IPS DF 6.9 (cell line): ENCODE measurements at places on chromosomes 3 and 15.
A peak's percentile ranks its signal among the peaks of the same experiment; 100 is the strongest.

- DNase-seq: no peak
- no peaks in the 10 kb centered on the region for H3K36me3 ChIP-seq
- no peaks in the 10 kb centered on the region for H3K27me3 ChIP-seq
- no peak overlapping the region for H3K27ac ChIP-seq
- no peak overlapping the region for H3K4me3 ChIP-seq
- H3K4me1 ChIP-seq: no peaks in the 10 kb centered on the region
Observed at GRCh38 chr15:59703979-59704796, 15.1 kb upstream of the BNIP2 start.

- peaks cover 10% of the 10 kb centered on the region for H3K4me1 ChIP-seq
Observed at GRCh38 chr3:138949002-138949418, 2.0 kb downstream of the FOXL2NB start.

DNA sequence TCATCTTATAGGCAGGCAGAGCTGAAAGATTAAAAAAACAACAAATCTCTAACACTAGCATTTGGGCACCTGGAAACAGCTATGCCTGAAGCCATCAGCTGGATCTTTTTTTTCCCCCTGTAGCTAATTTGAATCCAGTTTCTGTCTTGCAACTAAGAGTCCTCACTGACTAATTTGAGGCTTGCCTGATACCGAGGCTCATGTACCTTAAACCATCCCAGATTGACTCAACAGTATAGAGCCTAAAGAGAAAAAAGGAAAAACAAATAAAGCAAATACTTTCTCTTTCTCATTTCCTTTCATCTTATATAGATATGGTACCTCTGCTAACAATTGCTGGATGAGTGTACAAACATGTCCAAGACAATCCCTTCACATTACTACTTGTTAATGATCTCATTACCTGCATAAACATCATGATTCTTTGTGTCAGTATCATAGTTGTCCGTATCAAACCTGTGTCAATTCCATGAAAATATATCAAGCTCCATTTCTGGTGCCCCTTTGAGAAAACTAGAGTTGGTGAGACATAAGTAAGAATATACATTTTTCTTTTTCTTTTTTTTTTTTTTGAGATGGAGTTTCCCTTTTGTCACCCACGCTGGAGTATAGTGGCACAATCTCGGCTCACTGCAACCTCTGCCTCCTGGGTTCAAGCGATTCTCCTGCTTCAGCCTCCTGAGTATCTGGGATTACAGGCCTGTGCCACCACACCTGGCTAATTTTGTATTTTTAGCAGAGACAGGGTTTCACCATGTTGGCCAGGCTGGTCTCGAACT is 43.1 kb downstream of the BHLHE40 start:
- H3K4me3 ChIP-seq: no peak overlapping the region
- H3K27me3 ChIP-seq: no peaks in the 10 kb centered on the region
- no peak for DNase-seq

DNA sequence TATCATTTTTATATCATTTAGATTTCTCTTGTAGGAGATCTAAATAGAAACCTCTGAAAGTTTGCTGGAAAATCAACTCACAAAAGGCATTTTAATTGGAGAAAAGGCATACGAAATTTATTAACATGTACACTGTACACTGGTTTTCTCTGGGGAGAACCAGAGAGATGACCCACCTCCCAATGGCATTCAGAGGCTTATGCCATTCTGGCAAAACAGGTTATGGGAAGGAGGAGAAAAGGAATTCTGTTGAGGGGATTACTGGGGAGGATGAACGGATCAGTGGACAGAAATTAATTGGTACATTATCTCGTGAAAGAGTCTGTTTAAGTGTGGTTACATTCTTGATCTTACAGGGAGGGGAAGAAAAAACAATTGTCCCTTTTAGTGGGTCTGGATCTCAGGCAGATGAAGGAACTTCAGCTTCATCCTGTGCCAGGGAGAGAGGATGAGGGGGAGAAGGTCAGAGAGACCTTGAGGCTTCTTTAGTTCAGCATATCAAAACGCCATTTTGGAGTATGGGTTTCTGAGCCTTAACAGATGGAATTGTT is 16.5 kb downstream of the RAB11A start:
- H3K36me3 ChIP-seq: no peaks in the 10 kb centered on the region

GRCh38 chr3:180961087-180961486 is 28.4 kb downstream of the DNAJC19 start:
- H3K4me1 ChIP-seq: no peaks in the 10 kb centered on the region
- no peak overlapping the region for H3K27ac ChIP-seq
- H3K36me3 ChIP-seq: peaks cover 2% of the 10 kb centered on the region; the same call in 1 of the 2 replicates
- H3K27me3 ChIP-seq: no peaks in the 10 kb centered on the region

GRCh38 chr3:179710079-179710478 is 57.2 kb downstream of the USP13 start:
- no peak for DNase-seq
- no peaks in the 10 kb centered on the region for H3K27me3 ChIP-seq
- no peak overlapping the region for H3K27ac ChIP-seq
- H3K36me3 ChIP-seq: no peaks in the 10 kb centered on the region

GRCh38 chr15:34147371-34148140 is 45.7 kb downstream of the PGBD4 start:
- no peaks in the 10 kb centered on the region for H3K4me1 ChIP-seq
- no peak overlapping the region for H3K27ac ChIP-seq
- H3K27me3 ChIP-seq: no peaks in the 10 kb centered on the region
- no peak overlapping the region for H3K4me3 ChIP-seq
- no peaks in the 10 kb centered on the region for H3K36me3 ChIP-seq
- no peak for DNase-seq

GRCh38 chr15:55589287-55589686 is 1.1 kb upstream of the PYGO1 start:
- H3K27ac ChIP-seq: no peak overlapping the region
- H3K4me1 ChIP-seq: no peaks in the 10 kb centered on the region
- H3K27me3 ChIP-seq: peaks cover 27% of the 10 kb centered on the region
- H3K4me3 ChIP-seq: no peak overlapping the region
- no peak for DNase-seq
- H3K36me3 ChIP-seq: no peaks in the 10 kb centered on the region

DNA sequence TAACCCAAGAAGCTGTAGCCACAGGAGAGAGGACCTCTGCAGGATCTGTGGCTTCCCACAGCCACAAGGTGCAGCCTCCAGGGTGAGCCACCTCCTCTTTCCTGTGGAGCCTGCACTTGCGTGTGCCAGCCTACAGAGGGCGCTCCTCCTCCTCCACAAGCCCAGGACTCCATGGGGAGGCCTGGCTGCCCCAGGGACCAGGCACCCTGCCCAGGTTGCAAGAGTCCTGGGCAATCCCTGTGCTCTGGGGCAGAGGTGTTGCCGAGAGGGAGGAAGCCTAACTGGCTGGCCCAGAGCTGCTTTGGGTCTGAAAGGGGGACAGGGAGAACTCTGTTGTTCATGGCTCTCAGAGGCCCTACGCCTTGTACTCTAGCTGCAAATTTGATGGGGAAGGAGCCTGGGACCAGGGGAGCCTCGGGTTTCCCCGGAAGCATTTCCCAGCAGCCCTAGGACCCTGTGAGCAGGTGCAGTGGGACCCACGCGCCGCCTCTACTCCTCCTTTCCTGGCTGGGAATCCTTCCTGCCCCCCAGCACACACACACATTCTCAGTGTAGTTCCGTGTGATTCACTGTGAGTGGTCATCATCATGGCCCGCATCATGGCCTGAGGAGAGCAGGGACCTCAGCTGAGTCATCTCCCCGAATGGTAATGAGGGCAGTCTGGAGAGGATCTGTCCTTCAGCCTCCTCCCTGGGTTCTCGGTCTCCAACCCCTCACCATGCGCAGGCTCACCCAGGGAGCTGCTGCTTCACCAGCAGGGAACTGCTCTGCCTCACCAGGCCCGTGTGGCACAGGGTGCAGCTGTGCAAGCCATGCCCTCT is 24.3 kb downstream of the TBC1D21 start:
- H3K4me3 ChIP-seq: no peak overlapping the region
- no peaks in the 10 kb centered on the region for H3K36me3 ChIP-seq
- DNase-seq: peak; percentile 52
- H3K27ac ChIP-seq: no peak overlapping the region
- no peaks in the 10 kb centered on the region for H3K4me1 ChIP-seq

DNA sequence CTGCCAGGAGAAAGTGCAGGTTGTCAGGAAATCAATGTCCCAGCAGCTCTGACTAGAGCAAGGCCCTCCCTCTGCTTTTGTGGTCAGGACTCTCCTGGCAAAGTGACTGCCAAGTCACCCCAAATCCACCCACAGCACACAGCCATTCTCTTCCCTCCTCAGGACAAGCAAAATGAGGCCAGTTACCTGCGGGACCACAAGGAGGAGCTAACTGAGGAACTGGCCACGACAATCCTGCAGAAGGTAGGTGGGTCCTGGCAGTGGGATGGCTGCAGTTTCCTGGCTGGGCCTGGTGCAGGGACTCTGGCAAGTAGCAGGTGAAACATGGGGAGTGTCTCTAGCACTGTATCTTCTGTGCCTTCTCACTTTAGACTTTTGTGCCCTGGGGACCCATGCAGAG is 142.5 kb upstream of the EIF1B start:
- H3K27me3 ChIP-seq: no peaks in the 10 kb centered on the region
- H3K27ac ChIP-seq: no peak overlapping the region
- no peak overlapping the region for H3K4me3 ChIP-seq
- no peaks in the 10 kb centered on the region for H3K36me3 ChIP-seq
- DNase-seq: peak; percentile 27
- no peaks in the 10 kb centered on the region for H3K4me1 ChIP-seq

- peaks cover 2% of the 10 kb centered on the region; the same call in 1 of the 2 replicates for H3K4me1 ChIP-seq
- peak overlapping the region; percentile 7; the same call in 1 of the 2 replicates for H3K4me3 ChIP-seq
- no peak overlapping the region for H3K27ac ChIP-seq
- no peaks in the 10 kb centered on the region for H3K36me3 ChIP-seq
- peaks cover 12% of the 10 kb centered on the region for H3K27me3 ChIP-seq
Observed at GRCh38 chr15:80780416-80781221, 1.4 kb downstream of the CEMIP start.

DNA sequence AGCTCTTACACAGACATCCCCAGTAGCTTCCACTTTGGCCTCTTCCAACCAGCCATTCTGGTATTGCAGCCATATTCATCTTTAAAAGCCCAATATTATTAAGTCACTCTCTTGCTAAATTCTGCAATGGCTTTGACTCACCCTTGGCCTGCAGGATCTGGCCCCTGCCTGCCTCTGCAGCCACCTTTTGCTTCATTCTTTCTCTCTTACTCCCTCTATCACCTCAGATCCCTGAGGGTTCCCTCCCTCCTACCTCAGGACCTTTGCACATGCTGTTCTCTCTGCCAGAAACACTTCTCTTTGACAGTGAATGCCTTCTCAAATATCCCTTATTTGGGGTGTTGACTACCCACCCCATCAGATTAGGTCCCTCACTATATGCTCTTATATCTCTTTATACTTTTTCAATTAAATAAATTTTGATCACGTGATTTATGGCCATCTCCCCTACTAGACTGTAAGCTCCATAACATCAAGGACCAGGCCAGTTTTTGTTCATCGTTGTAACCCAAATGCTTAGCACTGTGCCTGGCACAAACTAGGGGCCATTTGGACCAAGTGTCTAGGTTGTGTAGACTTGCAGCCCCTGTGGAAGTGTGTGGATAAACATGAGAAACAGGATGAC is 32.3 kb upstream of the UBE2Q2 start:
- no peaks in the 10 kb centered on the region for H3K4me1 ChIP-seq
- H3K27me3 ChIP-seq: no peaks in the 10 kb centered on the region; the same call in 1 of the 2 replicates
- no peaks in the 10 kb centered on the region for H3K36me3 ChIP-seq
- no peak overlapping the region for H3K4me3 ChIP-seq
- H3K27ac ChIP-seq: no peak overlapping the region
- no peak for DNase-seq

GRCh38 chr3:12194669-12195161 is 36.0 kb upstream of the TIMP4 start:
- H3K4me1 ChIP-seq: no peaks in the 10 kb centered on the region
- no peak overlapping the region for H3K27ac ChIP-seq
- H3K4me3 ChIP-seq: no peak overlapping the region; the same call in 1 of the 2 replicates
- no peaks in the 10 kb centered on the region for H3K36me3 ChIP-seq
- DNase-seq: no peak

GRCh38 chr15:101349047-101349951 is 54.3 kb upstream of the SNRPA1 start:
- no peak overlapping the region for H3K4me3 ChIP-seq
- no peaks in the 10 kb centered on the region for H3K36me3 ChIP-seq
- no peaks in the 10 kb centered on the region for H3K4me1 ChIP-seq
- no peak for DNase-seq

DNA sequence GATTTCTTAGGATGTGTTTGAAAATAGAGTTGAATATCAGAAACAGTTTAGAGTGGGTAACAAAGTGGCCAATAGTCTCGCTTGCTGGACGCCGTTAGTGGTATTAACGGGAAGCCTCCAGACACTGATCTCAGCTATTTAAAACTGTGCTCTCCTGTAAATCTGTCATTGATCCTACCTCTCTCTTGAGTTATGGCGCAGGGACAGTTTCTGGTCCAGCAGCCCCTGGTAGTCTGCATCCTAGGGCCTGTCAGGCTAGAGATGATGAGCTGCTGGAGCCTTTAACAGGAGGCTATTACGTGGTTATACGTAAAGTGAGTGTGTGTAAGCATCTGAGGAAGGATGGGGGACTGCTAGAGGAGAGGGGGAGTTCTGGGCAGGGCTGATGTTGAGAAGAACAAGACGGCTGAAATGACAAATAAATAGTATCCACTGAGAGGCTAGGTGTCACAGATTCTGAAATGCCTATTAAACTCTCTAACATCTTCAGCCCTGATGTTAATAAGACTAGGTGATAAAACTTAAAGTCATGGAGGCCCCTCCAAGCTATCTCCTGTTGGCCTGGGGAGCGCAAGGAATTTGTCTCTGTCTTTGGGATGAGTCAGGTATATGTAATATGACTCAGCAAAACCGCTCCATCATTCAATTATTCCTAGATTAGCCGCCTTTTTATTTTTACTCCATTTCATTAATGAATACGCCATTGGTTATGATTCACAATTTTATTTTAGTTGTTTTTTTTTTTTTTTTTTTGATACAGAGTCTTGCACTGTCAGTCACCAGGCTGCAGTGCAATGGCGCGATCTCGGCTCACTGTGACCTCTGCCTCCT is 155.7 kb downstream of the GREM1 start:
- H3K4me1 ChIP-seq: no peaks in the 10 kb centered on the region
- DNase-seq: no peak
- no peak overlapping the region for H3K4me3 ChIP-seq
- no peaks in the 10 kb centered on the region for H3K36me3 ChIP-seq

DNA sequence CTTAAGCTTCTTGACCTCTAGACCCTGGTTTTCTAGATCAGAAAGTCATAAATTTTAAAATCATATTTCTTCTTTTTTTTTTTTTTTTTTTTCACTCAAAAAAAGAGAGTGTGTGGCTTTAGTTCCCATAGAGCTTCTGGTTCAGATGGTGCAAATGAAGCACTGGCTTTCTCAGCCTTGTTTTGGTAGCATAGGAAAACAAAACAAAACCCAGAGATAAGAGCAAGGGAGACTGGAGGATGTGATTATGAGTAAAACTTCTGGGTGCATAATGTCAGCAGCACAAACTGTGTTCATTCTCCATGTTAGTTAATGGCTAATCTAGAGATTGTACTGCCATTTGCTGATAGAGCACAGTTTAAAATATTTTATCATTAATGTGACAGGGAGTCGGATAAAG is 55.4 kb downstream of the RARB start:
- H3K4me3 ChIP-seq: no peak overlapping the region
- H3K27me3 ChIP-seq: no peaks in the 10 kb centered on the region
- no peak for DNase-seq
- no peak overlapping the region for H3K27ac ChIP-seq
- H3K4me1 ChIP-seq: no peaks in the 10 kb centered on the region
- H3K36me3 ChIP-seq: no peaks in the 10 kb centered on the region
